ENCODE measurements at places on chromosomes 5 and 9.

DNA sequence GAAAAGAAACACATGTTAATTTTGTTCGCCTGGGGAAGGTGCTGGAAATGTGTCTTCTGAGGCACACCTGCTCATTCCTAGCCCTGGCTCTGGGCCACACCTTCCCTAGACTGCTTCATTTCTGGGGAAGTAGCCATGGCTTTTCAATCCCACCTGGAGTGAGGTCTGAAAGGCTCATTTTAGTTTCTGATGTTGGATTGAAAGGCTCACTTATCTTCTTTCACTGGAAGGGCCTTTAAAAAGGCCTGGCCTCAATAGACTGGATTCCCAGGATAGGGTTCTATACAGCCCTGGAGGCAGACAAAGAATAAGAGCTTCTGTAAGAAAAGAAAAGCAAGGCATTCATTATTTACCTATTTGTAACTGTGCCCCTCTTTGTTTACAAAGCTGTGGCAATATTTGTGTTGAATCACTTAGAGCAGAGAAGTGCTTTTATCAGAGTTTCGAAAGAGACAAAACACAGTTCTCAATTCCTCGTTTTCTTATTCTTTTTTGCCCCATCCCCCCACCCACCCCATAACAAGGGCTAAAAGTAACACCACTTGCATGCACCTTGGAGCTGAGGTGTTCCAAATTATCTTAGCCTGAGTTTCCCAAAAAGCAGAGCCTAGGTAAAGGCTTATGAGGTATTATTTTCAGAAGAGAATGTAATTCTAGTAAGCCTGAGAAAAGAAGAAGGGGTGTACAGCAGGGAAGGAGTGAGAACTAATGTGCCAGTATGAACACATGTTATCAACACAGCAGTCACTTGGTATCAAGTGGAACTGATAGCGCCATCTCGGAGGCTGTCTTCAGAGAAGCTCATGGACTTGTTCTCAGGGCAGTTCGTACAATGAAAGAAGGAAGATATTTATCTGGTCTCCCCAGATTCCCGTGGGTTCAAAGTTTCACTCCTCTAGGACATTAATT lies 413.1 kb downstream of the KCTD16 start:
- no peak for DNase-seq

DNA sequence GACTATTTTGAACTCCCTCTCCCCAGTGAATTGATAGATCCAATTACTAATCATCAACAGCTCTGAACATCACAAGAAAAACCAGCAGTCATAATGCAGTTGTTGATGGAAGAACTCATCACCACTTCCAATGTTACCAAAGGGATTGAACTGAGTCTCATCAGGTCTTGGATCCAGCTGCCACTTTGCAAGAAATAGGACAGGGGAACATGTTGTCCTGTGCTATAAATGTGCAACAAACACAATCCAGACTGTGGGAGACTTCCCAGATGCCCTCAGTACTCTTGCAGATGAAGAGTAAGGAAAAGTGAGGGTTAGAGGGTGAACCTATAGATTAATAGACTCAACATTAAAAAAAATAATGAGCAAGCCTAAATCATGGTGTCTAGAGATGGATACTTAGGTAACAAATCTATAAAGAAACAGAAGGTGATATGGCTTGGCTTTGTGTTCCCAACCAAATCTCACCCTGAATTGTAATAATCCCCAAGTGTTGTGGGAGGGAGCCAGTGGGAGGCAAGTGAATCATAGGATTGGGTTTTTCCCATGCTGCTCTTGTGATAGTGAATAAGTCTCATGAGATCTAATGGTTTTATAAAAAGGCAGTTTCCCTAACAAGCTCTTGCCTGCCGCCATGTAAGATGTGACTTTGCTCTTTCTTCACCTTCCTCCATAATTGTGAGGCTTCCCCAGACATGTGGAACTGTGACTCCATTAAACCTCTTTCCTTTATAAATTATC lies 63.4 kb upstream of the PAPPA start:
- no peak for DNase-seq

DNA sequence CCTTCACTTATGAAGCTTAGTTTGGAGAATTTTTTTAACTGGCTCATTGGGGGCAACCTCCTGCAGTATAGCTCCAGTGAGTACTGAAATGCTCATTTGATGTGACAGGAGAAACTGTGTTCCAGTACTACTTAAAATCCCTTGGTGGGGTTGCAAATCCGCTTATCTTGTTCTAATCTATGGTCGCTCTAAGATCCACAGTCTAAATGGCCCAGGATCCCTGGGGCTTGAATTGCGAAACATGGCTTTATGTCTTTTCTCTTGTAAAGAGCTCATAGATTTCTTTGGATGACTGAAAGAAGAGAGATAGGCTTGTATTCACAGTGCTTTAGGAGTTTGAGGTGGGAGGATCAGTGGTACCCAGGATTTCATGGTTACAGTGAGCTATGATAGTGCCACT lies 52.7 kb downstream of the ADAMTSL1 start:
- DNase-seq = no peak

DNA sequence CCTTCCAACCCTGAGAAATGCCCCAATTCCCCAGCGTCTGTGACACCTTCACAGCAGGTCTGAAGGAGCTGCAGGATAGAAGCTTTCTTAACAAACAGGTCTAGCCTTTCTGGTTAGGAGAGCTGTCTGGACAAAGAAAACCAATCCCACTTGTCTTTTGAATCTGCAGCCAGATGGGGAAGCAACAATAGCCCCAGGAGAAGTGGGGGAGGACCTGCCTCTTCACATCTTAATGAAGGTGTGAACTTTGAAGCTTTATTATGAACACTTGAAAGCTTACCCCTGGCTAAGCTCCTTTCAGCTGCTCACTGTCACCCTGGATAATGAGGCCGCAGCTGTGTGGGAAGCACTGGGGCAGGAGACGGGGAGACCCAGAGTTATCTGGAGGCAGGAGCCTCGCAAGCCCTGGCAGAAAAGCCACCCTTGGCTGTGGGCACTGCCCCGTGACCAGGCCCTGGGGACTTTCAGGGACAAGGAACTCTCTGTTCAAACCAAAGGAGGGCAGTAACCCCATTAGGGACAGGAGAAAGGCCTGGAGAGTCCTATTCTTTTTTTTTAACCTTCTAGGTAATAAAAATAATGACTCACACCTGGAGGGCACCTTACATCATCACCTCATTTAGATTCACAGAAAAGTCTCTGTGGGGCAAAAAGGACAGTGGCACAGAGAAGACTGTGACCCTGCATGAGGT lies 151.8 kb upstream of the RAD23B start:
- no peak for DNase-seq

DNA sequence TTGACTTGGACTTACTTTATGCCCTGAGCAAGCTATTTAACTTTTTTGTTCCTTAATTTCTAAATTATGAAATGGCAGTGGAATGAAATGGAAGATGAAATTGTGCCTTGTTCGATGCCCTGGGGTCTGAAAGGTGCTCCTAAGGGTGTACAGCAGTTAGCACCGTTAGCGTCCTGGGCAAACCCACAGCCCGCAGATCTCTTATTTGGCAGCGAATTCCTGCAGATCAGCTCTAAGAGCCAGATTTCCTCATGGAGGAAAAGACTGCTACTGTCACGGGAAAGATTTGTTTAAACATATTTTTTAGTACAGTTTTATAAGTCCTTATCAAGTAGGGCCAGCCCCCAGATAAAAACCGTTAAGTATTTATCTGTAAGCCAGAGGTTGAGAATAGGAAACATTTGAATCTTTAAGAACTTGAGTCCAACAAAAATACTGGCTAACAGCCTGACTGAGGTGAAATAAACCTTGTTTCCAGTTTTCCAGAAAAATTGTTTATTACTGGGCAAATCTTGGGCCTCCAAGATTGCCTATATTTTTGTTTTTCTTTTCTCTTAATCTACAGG lies 216.5 kb upstream of the DMRT1 start:
- DNase-seq = no peak

GRCh38 chr9:122372856-122373845 lies 2.3 kb downstream of the PTGS1 start:
- no peak for DNase-seq

Measured in muscle of back (tissue), 13 donors.